ENCODE measurements at places on chromosomes 6 and 20.
A peak's percentile ranks its signal among the peaks of the same experiment; 100 is the strongest.

- peak; percentile 31 for DNase-seq
Observed at GRCh38 chr6:143579703-143580102, 68.2 kb upstream of the FUCA2 start.

DNA sequence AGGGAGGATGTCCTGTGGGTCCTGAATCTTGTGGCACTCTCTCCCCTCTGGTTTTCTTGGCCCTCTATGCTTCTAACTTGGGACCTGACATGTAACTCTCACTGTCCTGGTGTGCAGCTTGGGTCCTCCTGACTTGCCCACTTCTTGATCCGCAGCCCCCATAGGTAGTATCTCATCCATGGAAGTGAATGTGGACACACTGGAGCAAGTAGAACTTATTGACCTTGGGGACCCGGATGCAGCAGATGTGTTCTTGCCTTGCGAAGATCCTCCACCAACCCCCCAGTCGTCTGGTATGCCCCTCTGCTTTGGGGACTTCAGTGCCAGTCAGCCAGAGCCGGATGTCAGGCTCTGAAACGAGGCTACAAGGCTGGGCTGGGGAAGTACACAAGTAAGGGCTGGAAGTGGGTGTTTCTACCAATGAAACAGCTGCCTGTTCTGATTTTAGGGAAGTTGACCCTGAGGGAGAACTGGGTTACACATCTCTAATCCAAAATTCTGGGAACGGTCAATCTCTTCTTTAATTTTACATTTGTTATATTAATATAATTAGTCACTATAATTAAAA, 641 bp downstream of the DBNDD2 start:
- DNase-seq: no peak

GRCh38 chr6:170211404-170212025, 79.4 kb downstream of the DLL1 start:
- no peak for DNase-seq

DNA sequence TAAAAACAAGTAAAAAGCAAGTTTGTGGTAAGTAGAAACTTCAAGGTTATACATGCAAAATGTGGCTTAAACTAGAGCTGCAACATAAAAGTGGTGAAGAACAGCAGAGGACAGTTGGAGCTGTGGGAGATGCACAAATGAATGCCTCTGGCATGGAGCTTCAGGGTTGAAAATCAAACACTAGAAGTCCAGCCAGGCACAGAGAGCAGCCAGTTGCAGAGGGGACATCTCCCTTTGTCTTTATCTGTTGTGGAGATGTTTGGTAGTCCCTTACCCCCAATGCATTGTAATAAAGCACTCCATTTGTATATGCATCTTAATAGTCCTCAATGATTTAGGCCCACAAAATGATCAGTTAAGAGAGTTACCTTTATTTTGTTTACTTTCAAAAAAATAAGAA, 73.1 kb upstream of the C20orf144 start:
- DNase-seq: no peak

DNA sequence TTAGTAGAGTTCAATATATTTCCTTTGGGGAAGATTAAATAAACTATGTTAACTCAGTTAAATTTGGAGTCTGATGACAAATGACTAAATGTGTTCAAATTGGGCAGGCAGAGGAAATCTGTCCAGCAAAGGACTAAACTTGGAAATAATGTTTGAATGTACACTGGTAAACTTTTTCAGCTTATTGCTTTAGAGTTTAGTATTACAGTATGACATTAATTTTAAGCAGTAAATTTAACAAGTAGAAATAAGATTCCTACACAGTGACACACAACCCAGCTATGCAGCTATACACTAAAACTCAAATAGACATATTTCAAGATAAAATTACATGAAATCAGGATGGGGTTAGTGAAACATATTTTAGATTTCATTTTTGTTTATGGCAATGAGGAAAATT, 42.6 kb upstream of the HDGFL1 start:
- no peak for DNase-seq

GRCh38 chr20:4666001-4666479, 55.7 kb upstream of the PRND start:
- no peak for DNase-seq

- no peak for DNase-seq
Observed at GRCh38 chr6:3193102-3193849, 34.2 kb downstream of the TUBB2B start.

DNA sequence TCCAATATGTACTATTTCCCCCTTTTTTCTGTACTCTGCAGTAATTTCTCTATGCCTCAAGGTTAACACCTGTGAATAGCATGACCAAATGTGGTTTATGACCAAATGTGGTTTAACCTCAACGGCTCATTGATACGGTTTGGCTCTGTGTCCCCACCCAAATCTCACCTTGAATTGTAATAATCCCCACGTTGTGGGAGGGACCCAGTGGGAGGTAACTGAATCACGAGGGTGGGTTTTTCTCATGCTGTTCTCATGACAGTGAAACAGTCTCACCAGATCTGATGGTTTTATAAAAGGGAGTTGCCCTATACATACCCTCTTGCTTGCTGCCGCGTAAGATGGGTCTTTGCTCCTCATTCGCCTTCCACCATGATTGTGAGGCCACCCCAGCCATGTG, 18.7 kb downstream of the DEK start:
- no peak for DNase-seq

GRCh38 chr6:28729501-28730402, 194.0 kb downstream of the TRIM27 start:
- no peak for DNase-seq

- no peak for DNase-seq
Observed at GRCh38 chr20:44642203-44643153, 9.0 kb downstream of the ADA start.

GRCh38 chr20:56953048-56953586, 313.3 kb downstream of the BMP7 start:
- DNase-seq: no peak

- DNase-seq: no peak
Observed at GRCh38 chr6:28488916-28489365, 26.7 kb downstream of the GPX6 start.

GRCh38 chr6:3746119-3746691, 5.3 kb downstream of the PXDC1 start:
- no peak for DNase-seq

DNA sequence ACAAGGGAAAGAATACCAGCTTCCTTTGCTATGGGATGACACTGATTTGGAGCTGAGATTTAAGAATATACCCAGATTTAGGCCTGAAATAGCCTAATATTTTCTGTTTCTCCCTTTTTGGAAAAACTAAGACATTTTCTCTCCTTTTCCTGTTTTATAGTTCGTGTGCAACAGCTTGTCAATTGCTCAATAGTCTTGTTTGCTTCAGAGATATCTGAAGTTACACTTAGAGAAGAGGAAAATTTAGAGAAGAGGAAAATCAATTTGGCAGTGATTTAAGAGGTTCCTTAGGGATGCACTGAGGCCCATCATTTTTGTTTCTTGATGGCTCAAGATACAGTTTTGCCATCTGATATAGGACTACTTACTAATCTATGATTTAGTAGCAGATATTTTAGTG, 398.6 kb downstream of the RFPL4B start:
- DNase-seq: no peak

GRCh38 chr6:45375449-45375848, 2.3 kb downstream of the SUPT3H start:
- DNase-seq: no peak

GRCh38 chr20:44282192-44282591, 28.8 kb downstream of the FITM2 start:
- no peak for DNase-seq

GRCh38 chr6:10451828-10452509, 37.1 kb upstream of the TFAP2A start:
- peak; percentile 57 for DNase-seq

GRCh38 chr20:31573555-31574321, 31.4 kb upstream of the ID1 start:
- DNase-seq: no peak

GRCh38 chr6:75094614-75095200, 111.1 kb downstream of the COL12A1 start:
- no peak for DNase-seq

DNA sequence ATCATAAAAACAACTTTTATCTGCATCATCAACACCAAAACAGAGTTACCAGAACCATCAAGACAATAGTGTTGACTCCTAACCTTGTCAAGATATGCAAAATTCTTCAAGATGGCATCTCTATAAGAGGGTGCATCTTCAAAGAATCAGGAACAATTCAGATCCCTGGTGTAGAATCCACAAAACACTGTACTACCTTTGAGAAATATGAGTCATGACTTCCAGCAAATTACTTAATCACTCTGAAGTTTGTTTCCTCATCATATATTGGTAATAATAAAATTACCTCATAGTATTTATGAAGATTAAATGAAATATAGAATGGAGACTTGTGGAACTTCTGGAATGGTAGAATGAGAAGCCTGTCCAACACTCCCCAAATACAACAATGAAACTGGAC, 221.3 kb upstream of the SUPT3H start:
- no peak for DNase-seq

- no peak for DNase-seq
Observed at GRCh38 chr20:20744170-20744725, 31.8 kb upstream of the RALGAPA2 start.

DNA sequence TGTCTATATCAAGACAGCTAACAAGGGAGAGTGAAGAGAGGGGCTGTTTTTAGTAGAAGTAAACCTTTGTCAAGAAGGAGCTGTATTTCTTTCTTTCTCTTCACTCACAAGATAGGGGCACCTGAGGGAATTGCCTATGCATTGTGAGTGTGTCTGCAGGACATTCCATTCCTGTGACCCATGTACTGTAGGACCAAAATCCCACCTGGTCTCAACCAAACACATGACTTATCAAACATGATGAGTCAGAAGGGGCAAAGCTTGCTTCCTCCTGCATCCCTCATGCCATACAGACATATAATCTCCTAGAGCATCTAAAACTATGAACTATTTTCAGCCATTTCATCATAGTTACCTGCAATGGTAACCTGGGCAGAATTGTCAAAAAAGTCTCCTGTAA, 21.8 kb downstream of the PKHD1 start:
- DNase-seq: no peak

- no peak for DNase-seq
Observed at GRCh38 chr20:1674990-1675780, 17.6 kb upstream of the SIRPG start.

GRCh38 chr6:15911753-15912504, 217.0 kb upstream of the MYLIP start:
- DNase-seq: no peak

DNA sequence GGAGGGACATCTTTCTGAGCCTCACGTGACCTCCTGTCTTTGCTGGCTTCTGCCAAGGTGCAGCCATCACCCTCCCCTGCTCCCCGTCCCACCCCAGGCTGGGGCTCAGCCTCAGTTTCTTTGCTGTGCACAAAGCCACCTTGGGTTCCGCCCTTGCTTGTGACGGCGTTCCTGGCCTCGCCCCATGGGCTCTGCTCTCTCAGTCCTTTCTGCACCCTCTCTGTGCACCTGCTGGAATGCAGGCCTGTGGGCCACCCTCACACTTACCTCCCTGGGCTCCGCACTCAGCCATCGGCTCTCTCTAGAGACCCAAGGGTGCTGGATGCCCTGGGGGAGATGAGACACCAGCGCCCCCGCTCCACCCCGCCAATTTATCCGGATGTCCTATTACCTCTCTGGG, 28.3 kb downstream of the BANF2 start:
- no peak for DNase-seq

GRCh38 chr6:6438286-6438685, 117.8 kb upstream of the F13A1 start:
- DNase-seq: no peak

DNA sequence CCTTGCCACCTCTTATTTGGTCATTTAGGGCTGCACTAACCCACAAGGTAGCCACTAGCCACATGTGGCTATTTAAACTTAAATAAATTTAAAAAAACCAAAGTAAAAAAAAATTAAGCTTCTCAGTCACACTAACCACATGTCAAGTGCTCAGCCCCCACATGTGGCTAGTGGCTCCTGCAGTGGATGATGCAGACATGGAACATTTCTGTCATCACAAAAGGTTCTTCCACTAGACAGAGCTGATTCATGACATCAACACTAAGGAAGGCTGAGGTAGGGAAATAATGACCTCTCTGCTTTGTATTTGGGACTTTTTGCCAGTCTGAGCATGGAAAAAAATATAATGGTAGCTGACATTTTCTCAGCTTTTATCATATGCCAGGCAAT, 173.0 kb upstream of the FERMT1 start:
- no peak for DNase-seq

GRCh38 chr20:2794866-2795447, 5.5 kb downstream of the CPXM1 start:
- DNase-seq: no peak

DNA sequence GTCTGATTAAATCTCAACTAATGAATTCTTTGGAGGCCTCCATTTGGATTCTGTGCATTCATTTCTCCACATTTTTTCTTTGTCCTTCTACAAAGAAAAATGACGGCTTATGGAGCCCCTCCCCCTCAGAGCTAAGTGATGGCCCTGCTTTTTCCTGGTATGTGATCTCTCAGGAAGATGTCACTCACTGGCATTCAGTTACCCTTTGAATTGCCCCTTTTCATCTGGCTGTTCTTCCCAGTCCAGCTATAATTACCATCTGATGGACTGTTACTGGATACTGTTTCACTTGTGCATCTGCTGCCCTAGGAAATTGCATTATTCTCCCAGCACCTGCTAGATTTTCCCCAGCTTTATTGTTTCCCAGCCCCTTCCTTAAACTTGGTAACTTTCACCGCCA, 151.9 kb downstream of the CFAP61 start:
- no peak for DNase-seq

- no peak for DNase-seq
Observed at GRCh38 chr6:93621442-93621841, 202.1 kb upstream of the EPHA7 start.

DNA sequence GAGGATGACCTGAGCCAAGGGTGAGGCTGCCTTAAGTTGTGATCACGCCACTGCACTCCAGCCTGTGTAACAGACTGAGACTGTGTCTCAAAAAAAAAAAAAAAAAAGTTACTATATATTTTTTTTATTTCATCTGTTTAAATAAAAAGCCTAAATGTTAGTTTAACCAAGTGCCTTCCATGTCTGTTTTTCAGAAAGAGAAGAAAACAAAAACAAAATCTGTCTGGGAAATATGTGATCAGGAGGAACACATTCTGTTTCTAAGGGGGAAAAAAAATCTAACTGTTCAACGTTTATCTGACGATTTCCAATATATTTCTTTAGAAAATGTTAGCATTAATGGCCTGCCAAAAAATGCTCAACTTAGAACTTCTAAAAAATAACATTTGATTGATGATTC, 147.0 kb downstream of the IPCEF1 start:
- DNase-seq: no peak

- no peak for DNase-seq
Observed at GRCh38 chr6:18160911-18161310, 5.7 kb downstream of the KDM1B start.

GRCh38 chr20:25408170-25408547, 686 bp downstream of the GINS1 start:
- DNase-seq: no peak
